ENCODE measurements at places on chromosomes 1 and 21. TPM values are rescaled to one million over a fixed set of nuclear protein-coding genes. Genes with fewer than 3 reads are reported as not detected.
A peak's percentile ranks its signal among the peaks of the same experiment; 100 is the strongest.

Gene HSD3B1
- total RNA-seq, result not detected

GRCh38 chr1:226575436-226575720 is 26.8 kb downstream of the STUM start:
- H3K4me3 ChIP-seq, result no peak overlapping the region
- H3K4me1 ChIP-seq, result no peaks in the 10 kb centered on the region
- no peaks in the 10 kb centered on the region for H3K27me3 ChIP-seq
- peak overlapping the region; percentile 38 for H3K27ac ChIP-seq

GRCh38 chr1:199176713-199177112 is 537.9 kb downstream of the PTPRC start:
- no peak for DNase-seq
- peaks cover 6% of the 10 kb centered on the region for H3K4me1 ChIP-seq

GRCh38 chr1:34396042-34396441 is 219.3 kb downstream of the C1orf94 start:
- no peaks in the 10 kb centered on the region for H3K4me1 ChIP-seq
- H3K4me3 ChIP-seq, result no peak overlapping the region
- H3K27me3 ChIP-seq, result no peaks in the 10 kb centered on the region
- DNase-seq, result no peak

DNA sequence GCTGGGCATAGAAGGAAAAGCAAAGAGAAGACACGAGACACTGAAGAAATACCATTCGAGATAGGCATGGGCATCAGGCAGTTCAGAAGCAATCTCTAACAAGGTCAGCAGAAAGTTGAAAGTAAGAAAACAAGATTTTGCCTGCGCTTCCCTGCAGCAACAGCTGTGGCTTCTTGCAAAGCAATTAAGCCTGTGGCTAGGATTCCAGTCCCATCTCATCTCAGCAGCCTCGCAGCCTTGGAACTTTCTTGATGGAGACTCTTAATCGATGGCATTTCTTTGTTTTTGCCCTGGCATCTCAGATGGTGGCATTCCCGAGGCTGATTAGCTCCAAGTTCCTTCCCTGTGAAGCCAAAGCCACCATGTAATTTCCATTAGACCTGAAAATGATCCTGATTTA is 64.6 kb upstream of the SPAG17 start:
- no peak overlapping the region for H3K27ac ChIP-seq
- no peaks in the 10 kb centered on the region for H3K27me3 ChIP-seq
- no peak for DNase-seq
- no peaks in the 10 kb centered on the region for H3K36me3 ChIP-seq

GRCh38 chr1:46175243-46175642 is 356 bp downstream of the TSPAN1 start:
- peak overlapping the region; percentile 84 for H3K27ac ChIP-seq
- no peaks in the 10 kb centered on the region for H3K36me3 ChIP-seq
- no peak overlapping the region for H3K4me3 ChIP-seq
- no peaks in the 10 kb centered on the region for H3K27me3 ChIP-seq
